RKO (cell line): ENCODE measurements at places on chromosomes 16 and 17.

DNA sequence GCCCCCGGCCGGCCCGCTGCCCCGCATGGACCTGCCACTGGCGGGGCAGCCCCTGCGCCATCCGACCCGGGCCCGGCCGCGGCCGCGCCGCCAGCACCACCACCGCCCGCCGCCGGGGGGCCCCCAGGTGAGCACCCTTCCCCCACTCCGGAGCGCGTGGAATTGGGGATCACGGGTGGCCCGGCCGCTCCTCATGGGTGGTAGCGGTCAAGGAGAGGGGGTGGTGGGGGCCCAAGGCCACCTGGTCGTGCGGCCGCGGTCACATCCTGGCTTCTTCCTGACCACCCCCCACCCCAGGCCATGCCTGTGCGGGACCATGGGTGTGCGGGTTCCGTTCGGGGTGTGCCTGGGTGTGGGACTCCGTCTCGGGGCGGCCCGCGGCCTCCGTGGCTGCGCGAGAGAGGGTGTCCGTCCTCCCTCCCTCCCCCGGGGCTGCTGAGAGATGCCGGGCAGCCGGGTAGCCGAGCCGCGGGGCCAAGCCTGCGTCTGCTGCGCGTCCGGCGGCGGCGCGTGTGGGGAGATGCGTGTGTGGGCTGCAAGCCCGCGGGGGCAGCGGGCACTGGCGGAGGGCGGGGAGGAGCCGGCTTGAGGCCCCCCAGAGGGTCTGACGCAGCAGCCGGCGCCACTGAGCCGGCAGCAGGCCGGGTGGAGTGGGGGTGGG is 6.8 kb downstream of the ACD start:
- DNase-seq: no peak

- DNase-seq: no peak
Measured at GRCh38 chr16:52540910-52541309, 6.0 kb downstream of the TOX3 start.

- no peak for DNase-seq
Measured at GRCh38 chr16:1541293-1542165, 8.1 kb downstream of the TMEM204 start.

DNA sequence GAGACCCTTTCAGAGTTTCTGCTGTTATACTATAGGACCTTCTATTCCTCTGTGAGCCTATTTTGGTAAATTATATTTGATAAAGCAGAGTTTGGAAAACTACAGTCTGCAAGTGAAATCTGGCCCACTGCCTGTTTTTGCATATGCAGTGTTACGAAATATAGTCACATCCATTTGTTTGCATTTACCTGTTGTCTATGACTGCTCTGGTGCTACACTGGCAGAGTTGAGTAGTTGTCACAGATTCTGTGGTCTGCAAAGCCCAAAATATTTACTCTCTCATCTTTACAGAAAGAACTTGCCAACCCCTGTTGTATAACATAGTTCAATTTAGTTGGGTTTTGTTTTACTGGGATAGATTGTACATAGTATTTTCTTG is 42.3 kb downstream of the TNRC6A start:
- DNase-seq: no peak

- DNase-seq: peak; percentile 43
Measured at GRCh38 chr16:50102051-50102746, 36.4 kb downstream of the HEATR3 start.

GRCh38 chr16:68599586-68599985 is 45.5 kb upstream of the CDH3 start:
- no peak for DNase-seq

DNA sequence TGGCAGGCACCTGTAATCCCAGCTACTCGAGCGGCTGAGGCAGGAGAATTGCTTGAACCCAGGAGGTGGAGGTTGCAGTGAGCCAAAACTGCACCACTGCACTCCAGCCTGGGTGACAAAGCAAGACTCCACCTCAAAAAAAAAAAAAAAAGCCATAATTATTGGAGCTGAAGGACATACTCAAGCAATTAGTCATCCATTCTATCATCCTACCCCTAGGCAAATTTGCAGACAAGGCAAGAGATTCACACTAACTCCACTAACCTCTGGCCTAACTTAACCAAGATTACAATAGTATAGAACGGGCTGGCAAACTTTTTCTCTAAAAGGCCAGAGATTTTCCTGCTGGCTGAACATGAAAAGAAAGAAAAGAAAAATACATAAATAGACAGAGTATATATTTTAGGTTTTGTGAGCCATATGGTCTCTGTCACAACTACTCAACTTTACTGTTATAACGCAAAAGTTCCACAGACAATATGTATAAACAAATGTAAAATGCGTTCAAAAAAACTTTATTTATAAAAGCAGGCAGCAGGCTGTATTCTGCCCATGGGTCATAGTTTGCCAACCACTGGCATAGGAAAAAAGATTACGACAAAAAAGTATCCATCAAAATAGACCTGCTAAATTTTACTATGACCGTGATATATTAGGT is 29.7 kb downstream of the BRIP1 start:
- DNase-seq: peak; percentile 73

DNA sequence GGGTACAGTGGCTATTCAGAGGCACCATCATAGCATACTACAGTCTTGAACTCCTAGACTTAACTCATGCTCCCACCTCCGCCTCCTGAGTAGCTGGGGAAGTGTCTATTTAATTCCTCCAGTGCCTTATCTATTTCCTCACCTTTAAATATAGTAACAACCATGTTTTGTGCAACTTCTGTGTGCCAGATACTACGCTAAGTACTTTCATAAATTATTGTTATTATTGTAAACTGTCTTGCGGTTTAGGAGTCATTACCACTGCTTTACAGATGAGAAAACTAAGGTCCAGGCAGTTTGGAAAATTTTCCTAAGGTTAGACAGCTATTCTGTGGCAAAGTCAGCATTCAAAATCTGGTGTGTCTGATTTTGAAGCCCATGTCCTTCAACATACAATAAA is 359.1 kb upstream of the XYLT1 start:
- no peak for DNase-seq

- no peak for DNase-seq
Measured at GRCh38 chr17:68943123-68943811, 11.9 kb downstream of the ABCA8 start.

GRCh38 chr17:66967837-66968543 is 3.5 kb downstream of the CACNG4 start:
- no peak for DNase-seq

DNA sequence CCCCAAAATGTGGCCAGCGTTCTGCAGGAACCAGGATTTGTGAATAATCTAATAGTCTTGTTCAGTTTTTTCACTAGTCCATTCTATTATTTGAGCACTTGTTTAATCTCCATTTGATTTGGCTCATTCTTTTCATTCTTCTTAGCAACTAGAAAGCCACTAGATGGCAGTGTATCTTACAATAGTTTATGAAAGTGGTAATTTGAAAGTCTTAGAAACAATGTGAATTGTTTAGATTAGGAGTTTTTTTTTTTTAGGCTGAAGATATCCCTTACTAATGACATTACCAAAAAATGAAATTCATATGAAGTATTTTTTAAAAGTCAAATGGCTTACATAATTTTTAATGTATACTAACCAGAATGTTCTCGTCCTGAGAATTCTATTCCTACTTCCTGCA is 6.7 kb downstream of the ERI2 start:
- peak; percentile 74 for DNase-seq

- DNase-seq: no peak
Measured at GRCh38 chr17:21389394-21389793, 13.2 kb downstream of the KCNJ12 start.

- DNase-seq: no peak
Measured at GRCh38 chr17:80283116-80283852, 22.6 kb downstream of the RNF213 start.

DNA sequence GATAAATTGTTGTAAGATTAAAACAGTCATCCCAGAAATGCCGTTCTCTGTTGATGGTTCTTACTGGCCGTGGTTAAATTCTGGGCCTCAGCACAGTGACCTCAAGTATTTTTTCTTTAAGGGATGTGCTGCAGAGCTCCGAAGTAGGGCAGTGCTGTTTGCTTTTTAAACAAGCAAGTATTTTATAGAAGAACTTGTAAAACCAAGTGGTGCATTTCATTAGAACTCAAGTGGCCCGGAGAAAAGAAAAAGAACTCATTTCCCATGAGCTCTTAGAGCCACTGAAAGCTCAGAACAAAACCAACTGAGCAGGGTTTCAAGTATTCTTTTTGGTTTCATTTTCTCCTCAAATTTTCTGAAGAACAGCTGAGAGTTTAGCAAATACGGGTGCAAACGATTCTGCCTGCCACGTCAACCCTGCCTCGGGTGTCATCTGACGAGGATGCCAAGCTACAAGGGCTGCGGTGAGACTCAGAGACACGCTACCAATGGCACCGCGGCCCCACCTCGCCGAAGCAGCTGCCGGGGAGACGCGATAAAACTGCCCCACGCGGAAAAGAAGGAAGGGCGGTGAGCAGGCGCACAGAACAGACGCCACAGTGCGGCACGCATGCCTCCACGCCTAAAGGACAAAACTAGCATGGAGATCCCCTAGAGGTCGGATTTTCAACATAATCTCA is 6.3 kb downstream of the LMF1 start:
- no peak for DNase-seq

DNA sequence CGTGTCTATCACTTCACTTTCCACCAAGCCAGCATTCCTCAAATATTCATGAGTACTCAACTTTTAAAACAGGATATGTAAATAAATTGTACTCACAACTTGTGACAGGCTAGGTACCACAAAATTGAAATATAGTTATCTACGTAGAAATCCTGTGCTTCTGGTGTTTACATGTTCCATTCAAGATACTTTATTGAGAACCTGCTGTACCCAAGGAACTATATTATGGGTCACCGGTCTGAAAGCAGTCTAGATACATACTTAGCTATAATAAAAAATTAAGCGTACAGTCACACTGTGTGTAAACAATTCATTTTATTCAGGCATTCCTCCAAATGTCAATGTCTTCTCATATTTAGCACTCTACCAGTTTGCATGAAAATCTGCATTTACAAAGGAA is 482.2 kb upstream of the SOX9 start:
- DNase-seq: no peak

DNA sequence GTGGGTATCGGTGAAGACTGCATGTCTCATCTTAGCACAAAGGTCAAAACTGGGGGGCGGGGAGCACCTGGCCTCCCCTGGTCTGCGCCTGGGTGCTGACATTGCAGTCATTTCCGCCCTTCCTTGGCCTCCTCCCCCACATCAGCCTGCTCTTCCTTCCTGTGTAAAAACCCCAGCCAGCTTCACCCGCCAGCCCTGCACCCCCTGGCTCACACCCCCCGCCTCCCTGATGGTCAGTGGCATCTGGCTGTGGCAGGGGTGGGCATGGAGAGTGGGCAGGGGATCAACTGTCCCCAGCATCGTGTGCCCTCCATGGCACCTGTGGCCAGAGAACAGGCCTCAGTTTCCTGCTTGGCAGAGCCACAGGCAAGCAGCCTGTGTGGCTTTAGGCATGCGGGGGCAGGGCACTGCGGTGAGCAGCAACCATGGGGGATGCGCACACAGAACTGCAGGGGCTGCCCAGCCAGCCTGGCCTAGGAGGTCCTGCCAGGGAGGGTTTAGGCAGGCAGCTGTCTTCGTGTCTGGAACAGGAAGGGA is 26.5 kb upstream of the LASP1NB start:
- no peak for DNase-seq

- DNase-seq: no peak
Measured at GRCh38 chr17:57502022-57502421, 243.1 kb downstream of the CCDC182 start.

DNA sequence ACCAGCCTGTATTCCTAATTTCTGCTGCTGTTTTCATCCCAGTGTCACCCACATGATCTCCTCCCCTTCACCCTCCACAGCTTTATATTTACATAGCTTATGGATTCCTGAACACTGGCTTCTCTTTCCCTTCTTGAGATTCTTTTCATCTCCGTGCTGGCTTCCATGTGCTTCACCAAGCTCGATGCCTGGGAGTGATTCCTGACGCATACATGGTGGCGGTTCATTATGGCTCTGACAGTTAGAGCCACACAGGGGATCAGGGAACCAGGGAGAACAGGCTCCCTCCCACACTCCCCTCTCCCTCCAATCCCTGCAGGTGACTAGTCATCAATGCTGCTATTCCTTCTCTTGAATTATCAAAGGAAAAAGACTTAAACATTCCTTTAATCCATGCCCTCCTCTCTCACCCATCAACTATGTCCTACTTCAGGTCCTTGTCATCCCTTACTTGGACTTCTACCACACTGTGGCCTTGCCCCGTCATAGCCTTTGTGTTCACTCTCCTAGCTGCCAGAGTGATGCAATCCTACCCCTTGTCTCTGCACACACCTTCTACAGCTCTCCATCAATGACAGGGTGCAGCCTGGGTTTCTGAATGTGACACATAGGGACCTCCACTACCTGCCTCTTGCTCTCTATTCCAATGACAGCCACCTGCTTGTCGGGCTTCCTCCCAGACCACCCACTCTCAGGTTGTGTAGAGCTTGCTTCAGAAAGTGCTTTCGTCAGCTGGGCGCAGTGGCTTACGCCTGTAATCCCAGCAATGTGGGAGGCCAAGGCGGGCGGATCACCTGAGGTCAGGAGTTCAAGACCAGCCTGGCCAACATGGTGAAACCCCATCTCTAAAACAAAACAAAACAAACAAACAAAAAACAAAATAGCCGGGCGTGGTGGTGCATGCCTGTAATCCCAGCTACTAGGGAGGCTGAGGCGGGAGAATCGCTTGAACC is 43.6 kb downstream of the MYH13 start:
- DNase-seq: no peak

GRCh38 chr17:21271454-21272183 is 12.9 kb upstream of the MAP2K3 start:
- no peak for DNase-seq

DNA sequence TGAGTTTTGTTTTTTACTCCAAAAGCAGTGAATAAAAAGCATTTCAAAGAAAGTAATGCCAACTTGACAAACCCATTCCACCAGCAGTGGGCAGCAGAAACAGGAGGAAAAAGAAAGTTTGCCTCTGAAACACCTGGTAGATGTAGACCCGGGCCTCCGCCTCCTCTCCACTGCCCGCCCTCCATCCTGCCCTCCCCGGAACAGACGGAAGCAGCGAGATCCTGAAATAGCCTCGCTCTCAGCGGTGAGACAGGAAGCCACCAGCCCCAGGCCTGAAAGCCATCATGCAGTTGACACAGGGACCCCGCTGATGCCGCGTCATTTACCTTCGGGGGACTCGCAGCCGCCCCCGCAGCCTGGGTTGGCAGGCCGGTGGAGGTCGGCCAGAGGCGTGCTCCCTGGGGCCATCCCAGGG is 67.8 kb downstream of the C16orf78 start:
- no peak for DNase-seq

DNA sequence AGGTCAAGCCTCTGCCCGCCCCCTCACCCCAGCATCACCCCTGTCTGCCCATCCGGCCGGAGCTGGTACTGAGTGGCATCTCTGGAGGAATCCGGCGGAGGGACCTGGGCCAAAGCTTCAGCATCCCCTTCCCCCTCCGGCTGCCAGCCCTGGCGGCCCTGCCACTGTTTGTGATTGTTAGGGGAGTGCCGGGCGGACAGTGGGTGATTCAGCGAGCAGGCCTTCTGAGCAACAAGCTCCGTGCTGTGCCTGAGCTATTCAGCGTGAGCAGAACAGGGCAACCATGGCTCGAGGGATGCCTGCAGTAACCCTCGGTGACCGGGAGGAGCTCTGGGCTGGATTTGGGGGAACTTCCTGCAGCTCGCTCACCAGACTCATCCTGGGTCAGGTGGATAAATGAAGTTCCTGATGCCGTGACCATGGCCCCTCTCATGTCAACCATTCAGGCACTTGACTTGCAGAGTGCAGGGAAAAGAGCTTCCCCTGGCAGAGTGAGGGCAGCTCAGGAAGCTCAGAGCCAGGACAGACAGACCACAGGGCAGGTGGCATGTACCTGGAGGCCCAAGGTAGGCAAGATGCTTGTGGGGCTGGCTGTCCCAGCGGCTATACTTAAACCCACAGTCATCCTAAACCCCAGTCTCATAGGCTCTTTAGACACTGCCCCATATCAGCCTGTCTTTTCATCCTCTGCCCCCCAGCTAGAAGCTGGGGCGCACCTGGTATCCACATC is 24.3 kb upstream of the MLKL start:
- DNase-seq: peak; percentile 79
